ENCODE measurements at places on chromosomes 5 and 9.
A peak's percentile ranks its signal among the peaks of the same experiment; 100 is the strongest.

DNA sequence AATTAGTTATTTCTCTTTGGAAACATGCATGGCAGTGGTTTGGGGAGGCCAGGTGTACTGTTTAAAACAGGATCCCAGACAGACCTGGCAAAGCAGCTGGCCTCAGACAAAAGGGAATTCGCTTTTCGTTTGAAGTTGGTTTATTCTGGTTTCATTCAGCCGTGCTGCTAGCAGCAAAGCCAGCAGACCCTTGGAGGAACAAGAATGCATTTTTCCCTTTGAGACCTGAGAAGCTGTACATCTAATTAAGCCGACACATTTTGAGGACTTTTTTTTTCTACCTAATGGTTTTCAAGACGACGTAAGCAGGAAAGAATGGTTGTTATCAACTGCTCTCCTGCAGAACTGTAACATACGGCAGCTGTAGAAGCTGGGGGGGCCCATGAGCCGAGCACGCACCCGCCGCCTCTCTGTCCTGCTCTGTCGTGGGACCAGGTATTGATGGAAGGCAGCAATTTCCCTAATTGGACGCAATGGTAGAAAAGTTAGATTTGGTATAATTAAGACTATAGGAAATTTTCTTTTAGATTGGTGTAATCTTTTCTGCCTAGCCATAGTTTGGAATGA is 13.6 kb downstream of the PLEKHG4B start:
- no peak for DNase-seq

DNA sequence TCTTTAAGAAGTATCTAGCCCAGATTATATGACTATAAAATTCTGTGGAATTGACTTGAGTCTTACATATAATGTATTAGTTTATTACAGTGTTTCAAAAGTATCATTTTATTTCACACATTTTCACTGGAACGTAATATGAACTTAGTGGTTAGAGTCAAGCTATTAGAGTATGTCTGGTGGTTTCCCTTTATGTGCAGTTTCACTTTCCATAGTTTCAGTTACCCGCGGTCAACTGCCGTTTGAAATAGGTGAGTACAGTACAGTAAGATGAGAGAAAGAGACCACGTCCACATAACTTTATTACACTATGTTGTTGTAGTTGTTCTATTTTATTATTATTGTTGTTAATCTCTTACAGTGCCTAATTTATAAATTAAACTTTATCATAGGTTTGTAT is 50.5 kb downstream of the COMMD10 start:
- no peak for DNase-seq

- DNase-seq, result peak; percentile 56
These were observed 23.3 kb upstream of the MGAT1 start for GRCh38 chr5:180825768-180826525.

- no peak for DNase-seq
These were observed 87.9 kb downstream of the MRPS27 start for GRCh38 chr5:72231991-72232703.

DNA sequence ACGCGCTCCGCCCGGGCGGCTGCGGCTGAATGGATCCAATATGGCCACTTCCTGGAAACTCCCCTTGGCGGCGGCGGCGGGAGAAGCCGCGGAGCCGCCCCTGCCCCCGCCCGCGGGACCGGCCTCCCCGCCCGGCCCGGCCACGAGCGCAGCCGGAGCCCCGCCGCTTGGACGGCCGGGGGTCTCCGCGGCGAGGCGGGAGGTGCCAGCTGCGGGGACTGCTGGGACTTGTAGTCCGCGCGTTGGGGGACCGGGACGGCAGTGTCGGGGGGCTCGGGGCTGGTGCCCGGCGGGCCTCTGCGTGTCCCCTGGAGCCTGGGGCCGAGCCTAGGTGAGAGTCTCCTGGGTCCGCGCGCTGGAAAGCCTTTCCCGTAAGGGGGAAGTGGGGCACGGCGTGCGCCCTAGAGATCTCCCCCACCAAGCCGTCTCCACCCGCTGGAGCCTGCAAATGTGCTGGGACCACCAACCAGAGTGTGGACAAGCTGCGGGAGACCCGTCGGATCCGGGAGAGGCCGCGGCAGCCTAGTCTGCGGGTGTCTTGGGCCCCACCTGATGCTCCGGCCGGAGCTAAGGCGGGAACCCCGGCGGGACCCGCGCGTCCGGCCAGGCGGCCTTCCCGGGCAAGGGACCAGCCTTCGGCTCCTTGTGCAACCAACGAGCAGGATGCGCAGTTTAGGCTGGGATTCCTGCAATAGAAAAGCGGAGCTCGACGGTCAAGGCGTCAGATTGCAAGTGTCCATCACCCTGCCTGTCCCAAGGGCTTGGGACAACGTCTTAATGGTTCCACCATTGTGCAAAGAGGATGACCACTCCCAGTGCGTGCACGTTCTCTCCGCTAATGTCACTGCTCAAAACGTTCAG is at the start of gene SEPTIN8:
SEPTIN8 (minus strand) TSS at position 31 of the 861 bp plus-strand sequence. CDS start 102 bp downstream, outside the sequence.
- peak; percentile 58 for DNase-seq

- DNase-seq, result peak; percentile 38
These were observed 110.0 kb downstream of the PAX5 start for GRCh38 chr9:36924071-36924470.

DNA sequence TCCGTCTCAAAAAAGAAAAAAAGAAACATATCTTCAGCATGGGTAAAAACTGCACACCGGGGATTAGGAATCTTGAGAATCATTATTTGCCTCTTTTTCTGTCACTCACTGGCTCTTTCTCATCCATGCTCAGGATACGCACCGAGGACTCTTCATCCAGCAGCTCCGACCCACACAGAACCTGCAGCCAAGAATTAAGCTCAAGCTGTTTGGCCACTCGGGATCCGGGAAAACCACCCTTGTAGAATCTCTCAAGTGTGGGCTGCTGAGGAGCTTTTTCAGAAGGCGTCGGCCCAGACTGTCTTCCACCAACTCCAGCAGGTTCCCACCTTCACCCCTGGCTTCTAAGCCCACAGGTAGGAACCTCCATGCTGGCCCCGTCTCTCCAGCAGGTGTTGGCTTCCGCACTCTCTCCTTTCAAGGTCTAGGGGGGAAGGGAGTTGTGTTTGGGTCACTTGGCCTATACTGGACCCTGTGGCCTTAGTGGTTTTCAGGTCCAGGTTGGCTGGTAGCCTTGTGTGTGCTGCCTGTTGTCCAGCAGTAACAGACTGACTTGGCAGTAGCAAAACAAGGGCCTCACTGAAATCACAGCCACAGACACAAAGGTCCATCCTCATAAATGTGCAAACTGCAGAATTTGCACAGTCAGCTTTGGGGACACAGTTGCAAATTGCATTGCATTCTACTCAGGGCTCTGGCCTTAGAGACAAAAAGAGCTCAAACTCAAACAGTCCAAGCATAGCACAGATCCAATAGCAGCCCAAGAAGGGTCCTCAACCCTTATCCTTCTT is 44.5 kb upstream of the CTSL start:
- no peak for DNase-seq

GRCh38 chr5:39190311-39191102 is 28.9 kb downstream of the FYB1 start:
- DNase-seq, result no peak

DNA sequence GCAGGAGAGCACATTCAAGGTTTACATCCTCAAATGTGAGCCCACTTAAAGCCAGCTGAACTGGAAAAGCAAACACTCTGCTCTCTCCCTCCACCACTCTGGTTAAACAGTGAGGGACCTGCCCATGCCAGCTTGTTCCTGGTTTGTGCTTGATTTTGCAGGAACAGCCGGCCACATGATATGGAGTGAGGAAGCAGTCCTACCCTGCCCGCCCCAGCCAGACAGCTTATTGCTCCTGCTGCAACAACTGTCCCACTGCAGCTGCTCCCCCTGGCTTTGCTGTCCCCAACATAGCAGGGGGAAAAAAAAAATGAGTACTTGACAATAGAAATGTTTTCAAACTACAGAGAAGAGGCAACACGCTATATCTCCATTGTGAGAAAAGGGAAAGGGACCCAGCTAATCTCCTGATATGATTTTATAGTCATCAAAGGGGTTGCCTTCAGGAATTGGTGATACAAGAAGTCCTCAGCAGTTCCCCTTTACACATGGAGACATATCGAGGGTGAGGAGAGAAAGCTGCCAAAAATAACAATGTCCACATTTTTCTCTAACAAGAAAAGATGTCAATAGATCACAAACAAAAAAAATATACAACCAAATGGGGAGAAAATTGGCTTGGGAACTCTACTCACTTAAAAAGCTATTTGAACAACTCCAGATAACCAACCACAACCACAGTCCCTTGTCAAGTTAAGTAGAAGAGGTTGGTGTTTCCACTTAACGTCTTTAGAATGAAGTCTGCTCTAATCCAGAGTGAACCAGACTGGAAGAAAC is 4.6 kb downstream of the MYO10 start:
- DNase-seq, result peak; percentile 85

DNA sequence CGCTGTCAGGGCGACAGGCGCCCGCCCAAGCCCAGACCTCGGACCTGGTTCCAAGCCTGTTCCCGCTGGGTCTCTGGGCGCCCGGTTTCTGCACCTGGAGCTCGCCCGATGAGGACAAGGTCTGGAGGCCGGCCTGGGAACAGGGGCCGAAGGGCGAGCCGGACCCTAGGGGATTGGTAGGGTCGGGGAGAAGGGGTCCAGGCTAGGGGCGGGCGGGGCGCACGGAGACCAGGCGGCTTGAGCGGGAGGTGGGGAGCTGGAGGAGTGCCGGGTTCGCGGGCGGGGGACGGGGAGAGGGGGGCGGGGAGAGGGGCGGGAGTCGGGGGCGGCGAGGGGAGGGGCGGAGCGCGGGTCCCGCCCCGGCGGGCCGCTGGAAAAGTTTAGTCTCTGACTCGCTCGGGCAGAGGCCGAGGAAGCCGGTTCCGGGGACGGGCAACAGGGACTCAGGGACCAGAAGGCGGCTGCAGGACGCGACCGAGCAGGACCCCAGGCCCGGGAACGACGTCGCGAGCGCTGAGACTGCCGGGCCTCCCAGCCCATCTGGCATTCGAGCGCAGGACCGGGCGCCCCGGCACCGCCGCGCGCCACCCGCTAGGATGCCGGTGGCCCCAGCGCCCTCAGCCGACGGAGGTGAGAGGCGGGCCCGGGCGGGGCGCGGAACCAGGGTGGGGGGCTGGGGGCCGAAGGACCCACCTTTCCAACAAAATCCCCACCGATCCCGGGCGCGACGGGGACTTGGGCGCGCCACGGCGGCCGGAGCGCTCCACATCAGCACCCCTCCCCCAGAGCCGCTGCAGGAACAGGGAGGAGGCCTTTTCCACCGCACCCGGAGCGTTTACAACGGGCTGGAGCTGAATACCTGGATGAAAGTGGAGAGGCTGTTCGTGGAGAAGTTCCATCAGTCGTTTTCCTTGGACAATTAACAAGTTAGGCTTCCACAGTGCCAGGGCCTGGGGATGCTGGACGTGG is at the start of gene S1PR3:
S1PR3 (plus strand) TSS at position 403 of the 969 bp plus-strand sequence. CDS start 9,733 bp downstream, outside the sequence.
- DNase-seq, result peak; percentile 13

DNA sequence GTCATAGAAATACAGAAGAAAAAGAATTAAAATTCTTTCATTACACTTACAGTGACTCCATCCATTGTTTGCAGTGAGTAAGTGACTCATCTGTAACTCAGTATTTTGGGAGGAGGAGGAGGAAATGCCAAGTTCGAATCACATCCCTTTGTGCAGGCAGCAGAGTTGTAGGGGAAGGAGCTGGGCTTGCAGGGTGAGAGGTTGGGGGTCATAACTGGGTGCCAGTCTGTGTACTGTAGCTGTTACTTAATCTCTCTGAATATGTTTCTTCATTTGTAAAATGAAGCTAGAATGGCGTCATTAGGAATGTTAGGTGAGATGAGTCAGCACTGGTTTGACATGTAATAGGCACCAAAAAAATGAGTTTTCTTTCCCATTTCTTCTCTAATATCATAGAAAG is 235.7 kb upstream of the ADAMTSL1 start:
- peak; percentile 38 for DNase-seq

DNA sequence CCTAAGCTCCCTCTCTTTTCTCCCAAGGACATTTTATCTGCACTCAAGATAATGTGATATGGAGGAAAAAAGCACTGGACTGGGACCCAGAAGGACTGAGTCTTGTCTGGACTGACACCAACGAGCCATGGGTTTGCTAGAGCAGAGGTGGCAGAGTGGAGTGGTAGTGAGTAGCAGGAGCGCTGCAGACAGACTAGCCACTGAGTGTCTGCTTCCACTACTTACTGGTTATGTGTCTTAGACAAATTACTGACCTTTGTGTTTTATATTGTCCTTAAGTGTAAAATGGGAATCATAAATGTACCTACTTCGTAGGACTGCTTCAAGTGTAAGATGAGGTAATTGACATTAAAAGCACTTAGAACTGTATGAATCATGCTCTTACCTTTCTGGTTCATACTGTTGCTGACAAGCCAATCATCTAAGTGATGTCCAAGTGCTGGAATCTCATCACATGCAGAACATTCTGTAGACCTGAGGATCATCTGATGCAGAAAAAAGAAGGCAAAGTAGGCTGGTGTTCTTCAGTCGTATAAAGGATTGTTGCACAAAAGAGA is 12.5 kb upstream of the PRLR start:
- DNase-seq, result no peak

DNA sequence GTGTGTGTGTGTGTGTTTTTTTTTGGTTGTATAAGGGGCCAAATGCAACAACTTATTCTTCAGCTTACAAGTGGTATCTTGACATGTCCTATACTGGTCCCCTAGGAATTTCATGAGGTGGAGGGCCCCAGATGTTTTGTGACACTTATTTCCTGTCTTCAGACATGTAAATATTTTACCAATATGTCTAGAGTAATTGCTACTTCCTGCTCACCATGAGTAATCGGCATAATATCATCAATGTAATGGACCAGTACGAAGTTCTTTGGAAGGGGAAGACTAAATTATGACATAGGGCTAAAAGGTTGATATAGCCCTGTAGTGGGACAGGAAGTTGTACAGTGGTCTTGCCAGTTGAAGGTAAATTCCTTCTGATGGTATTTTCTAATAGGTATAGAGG is 3.7 kb upstream of the OTULIN start:
- DNase-seq, result no peak

- DNase-seq, result no peak
These were observed 25.1 kb upstream of the TBC1D2 start for GRCh38 chr9:98280574-98280973.

- peak; percentile 38 for DNase-seq
These were observed 13.8 kb downstream of the ST8SIA4 start for GRCh38 chr5:100889165-100889743.

- no peak for DNase-seq
These were observed 158.1 kb downstream of the FGF1 start for GRCh38 chr5:142527664-142528295.

DNA sequence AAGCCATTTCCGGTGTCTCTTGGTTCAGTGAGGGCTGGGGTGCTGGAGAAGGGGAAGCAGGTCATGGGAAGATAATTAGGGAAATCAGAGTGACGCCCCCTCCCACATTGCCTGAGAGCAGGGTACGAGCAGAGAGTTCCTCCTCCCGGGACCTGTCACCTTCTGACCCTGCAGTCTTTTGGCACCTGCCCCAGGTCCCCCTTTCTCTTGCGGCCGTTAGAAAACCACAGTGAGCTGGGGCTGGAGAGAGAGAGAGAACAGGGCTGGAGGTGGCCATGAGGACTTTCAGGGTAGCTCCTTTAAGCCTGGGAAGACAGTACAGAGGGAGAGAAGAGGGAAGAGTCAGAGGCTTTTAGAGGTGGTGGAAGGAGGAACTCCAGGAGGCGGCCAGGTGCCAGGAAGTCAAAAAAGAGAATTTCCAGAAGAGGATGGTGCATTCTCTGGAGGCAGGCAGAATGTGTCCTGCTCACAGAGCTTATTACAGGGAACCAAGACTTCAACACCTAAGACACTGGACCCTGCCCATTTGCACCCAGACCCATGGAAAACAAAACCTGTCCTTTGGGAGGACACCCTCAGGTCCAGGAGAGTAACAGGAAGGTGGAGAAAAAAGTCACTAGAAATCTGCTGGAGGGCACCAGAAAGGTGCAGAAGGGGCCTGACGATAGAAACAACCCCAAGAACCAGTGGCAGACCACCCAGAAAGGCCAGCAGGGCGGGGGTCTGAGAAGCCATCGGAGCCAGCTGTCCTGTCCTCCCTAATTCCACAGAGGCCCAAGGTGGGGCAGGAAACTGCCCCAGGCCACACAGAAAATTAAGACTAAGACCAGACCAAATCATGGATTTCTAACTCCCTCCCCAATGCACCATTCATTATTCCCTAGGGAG is 6.5 kb upstream of the ACSL6 start:
- DNase-seq, result no peak
